Cardiac septum (tissue), 1 donor: ENCODE measurements at places on chromosomes 3 and 15. TPM values are rescaled to one million over a fixed set of nuclear protein-coding genes. Genes with fewer than 3 reads are reported as not detected.

BOC gene
- 12.8 TPM for total RNA-seq

ANKRD34C gene
- total RNA-seq: 0.78 TPM

GRCh38 chr3:114714237-114714636, 420.4 kb downstream of the TIGIT start:
- DNase-seq: no peak

DNA sequence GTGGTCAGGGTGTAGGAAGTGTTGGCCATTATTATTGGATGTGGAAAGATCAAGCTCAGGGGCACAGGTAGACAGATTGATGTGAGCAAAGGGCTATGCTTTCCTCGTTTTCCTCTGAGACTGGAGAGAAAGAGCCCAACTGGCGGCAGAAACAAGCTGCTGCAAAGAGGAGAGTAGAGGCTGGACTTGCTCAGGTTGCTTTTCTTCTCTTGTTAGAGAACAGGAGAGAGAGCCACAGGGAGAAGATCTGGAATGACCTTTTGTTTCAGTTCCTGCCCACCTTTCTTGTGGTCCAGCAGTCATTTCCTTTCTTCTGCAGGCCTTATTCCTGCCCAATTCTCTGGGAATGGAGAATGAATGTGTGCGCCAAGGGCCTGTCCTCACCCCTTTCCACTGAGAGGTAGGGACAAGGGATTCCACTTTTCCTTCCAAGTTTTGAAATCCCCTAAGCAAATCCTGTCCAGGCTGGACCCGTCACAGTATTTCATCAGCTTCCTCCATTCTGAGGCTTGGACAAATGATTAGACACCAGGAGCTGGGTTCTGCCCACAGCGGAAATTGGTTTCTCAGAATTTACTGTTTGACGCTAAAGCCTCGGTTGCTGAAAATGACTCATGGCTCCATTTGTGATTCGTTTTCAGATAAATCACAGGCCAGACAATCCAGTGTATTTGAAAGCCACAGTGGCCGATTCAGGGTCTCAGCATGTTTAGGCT, 16.1 kb downstream of the ZNF80 start:
- DNase-seq: no peak

DNA sequence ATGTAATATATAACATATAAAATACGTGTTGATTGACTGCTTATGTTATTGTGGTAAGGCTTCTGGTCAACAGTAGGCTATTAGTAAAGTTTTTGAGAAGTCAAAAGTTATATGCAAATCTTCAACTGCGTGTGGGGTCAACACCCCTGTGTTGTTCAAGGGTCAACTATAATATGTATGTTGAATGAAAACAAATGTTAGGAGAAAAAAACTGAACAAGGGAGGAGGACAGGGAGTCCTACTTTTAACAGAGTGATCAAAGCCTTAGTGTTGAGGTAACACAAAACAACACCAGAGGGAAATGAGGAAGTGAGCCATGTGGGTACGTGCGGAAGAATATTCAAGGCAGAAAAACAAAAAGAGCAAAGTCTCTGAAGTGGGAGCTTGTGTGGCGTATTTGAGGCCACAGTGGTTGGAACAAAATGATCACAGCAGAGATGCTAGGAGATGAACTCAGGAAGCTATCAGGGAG, 62.5 kb downstream of the SFMBT1 start:
- DNase-seq: no peak
